ENCODE measurements at places on chromosomes 3 and 15.
A peak's percentile ranks its signal among the peaks of the same experiment; 100 is the strongest.

DNA sequence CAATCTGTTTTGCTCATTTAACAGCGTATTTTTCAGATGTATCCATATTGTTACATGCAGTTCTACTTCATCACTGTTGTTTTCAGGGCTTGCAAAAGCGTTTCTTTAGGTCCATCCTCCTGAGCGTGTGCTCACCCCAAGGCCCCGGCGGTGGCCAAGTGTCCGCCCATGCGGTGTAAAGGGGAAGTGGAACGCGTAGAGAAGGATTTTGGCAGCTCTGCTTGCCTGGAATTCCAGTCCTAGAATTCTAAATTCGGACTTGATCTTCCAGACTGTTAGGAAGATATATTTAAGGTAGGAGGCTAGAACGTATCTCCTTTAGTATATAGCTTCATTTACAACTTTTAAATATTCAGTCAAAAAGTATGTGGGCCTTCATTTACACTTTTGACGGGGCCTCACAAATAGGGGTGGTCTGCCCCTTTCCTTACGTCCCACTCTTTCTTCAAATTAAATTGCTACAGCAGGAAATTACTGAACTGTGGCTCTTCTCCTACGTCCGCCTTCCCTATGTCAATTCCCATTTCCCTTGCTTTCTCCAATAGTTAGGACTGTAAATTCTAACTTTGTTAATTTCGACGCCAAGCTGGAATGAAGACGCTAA lies 609 bp upstream of the TBC1D23 start:
- no peak for DNase-seq

GRCh38 chr3:31979001-31979697 lies 1.9 kb downstream of the OSBPL10 start:
- DNase-seq, result no peak

DNA sequence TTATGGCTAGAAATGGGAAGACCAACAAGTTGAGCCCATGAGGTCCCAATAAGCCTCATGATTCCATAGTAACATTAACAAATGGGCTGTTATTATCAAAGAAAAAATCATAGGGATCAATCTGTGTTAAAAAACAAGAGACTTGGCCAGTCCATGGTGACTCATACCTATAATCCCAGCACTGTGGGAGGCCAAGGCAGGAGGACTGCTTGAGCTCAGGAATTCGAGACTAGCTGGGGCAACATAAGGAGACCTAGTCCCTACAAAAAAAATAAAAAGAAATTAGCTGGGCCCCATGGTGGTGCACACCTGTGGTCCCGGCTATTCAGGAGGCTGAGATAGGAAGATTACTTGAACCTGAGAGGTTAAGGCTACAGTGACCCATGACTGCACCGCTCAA lies 124.8 kb downstream of the DMXL2 start:
- DNase-seq, result no peak

DNA sequence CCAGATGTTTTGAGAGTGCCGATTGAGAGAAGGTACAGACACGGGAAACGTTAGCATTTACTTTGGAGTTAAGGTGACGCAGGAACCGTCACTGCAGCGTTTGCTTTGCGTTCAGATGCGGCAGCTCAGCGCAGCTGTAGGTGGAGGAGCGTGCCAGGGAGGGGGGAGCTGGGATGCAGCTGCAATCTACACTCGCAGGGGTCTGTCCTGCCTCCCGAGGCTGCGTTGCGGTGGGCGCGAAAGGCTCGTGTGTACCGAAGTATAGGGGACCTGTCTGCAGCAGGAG lies 425 bp upstream of the FYTTD1 start:
- peak; percentile 28 for DNase-seq

DNA sequence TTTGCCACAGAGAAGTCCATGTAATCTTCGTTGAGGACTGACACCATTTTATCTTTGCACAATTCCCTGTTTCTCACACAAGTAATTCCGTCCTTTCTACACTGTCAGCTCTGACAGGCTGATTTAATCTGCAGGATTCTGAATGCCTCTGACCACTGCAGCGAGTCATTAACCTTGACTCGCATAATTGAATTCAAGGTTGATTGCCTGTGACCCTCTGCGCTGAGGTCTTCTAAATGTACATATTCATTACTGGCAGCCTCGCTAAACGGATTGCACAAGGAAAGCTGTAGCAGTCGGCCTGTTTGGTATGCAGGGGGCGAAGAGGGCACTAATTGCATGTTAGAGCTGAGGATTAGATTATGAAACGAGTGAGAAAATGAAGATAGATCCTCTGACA lies 147.8 kb downstream of the SHOX2 start:
- DNase-seq, result no peak

GRCh38 chr3:61030469-61031035 lies 220.7 kb downstream of the FHIT start:
- DNase-seq, result no peak

DNA sequence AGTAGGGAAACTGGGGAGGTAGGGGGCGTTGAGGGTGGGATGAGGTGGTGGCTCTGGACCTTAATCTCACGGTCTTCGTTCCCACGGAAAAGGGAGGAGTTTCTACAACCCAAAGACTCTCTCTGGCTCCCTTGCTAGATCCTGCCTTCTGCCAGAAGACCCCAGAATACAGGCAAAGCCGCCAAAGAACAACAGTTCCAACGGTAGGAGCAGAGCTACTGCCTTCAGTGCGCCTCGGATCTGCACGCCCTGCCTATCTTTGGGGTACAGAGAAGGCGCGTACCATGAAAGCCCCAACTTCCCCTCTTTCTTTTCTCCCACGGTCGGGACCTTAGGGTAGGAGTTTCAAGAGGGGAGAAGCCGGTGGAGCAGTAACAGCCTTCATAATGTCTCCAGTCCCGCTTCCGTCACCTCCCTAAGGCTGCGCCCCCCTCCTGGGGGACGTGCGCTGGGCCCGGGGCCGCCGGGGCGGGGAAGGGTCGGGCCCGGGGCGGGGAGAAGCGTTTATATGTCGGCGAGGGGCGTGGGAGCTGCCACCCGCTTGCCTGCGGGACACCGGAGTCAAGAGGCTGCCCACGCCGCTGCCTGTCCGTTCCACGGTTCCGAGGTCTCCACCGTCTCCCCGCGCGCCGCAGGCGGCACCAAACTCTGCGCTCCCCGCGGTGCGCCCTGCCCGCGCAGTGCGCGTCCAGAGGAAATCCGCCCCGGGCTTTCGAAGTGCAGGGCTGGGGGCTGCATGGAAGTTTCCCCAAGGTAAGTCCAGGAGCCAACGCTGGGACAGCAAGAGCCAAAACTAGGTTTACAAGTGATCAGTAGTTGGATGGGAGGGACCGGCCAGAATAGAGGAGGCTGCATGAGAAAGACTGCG lies at the start of gene COL6A6:
COL6A6 (plus strand) TSS at position 533 of the 868 bp plus-strand sequence. CDS start 43,188 bp downstream, outside the sequence.
- no peak for DNase-seq

DNA sequence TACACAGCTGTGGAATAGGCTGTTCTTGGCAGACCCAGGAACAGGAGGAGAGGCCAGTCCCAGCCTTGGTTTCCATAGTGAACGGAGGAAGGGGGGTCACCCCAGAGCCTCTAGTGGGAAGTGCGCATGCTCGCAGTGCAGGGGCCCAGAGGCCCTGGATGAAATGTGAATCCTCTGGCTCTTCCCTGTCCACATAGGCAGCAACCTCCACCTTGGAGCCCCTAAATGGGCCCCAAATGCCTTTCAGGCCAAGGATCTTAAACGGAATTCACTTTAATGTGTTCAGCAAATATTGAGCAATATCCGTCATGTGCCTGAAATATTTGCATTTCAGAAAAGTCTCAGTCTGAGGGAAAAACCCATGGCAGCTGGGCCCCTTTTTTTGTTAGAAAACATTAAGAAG lies 3.3 kb upstream of the NDN start:
- no peak for DNase-seq

GRCh38 chr3:133573054-133573628 lies 345 bp upstream of the CDV3 start:
- DNase-seq, result peak; percentile 100

GRCh38 chr3:44058868-44059203 lies 182.8 kb upstream of the TOPAZ1 start:
- no peak for DNase-seq

- DNase-seq, result no peak
Observed at GRCh38 chr15:41894251-41894790, 468 bp upstream of the SPTBN5 start.

DNA sequence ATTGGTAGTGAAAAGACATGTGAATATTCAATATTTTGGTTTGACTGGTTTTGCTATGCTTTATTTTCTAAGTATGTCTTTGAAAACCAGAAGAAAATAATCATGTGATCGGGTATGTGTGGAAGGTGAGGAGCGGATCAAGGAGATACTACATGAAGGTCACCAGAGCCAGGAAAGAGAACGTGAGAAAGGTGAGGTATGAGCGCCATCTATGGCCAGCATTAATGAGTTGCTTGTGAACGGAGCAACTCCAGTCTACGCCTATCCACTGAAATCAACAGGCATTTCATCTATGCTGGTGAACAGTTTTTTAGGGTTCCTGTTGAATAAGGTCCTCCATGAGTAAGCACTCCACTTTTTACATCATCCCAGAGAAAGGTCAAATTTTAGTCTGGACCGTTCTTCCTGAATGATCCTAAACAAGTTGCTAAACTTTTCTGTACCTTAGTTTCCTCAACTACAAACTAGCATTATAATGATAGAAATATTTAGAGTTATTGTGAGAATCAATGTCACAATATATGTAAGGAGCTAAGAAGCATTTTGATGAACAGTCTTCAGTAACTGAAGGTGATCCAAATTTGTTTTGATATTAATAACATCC lies 1435.2 kb upstream of the CADM2 start:
- no peak for DNase-seq

- no peak for DNase-seq
Observed at GRCh38 chr3:3209714-3210113, 30.2 kb upstream of the CRBN start.
